ENCODE measurements at places on chromosomes 3 and 15.

- DNase-seq, result peak; percentile 58
These were observed 10.5 kb downstream of the GNAI2 start for GRCh38 chr3:50246517-50246954.

DNA sequence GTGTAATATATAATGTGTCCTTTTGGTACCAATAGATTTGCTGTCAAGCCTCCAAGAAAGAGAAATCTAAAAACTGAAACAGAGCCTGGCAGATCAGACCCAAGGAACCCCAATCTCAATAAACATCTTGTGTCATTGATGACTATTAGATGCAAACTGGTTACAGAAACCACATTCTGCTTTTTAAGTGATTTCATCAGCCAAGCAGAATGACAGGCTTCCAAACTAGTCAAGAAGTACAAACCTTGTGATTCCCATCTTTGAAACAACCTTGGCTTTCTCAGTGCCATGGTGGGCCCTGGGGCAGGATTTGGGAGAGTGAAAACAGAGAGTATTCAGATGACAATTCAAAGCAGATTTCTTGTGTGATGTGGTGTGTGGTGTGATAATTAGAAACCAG, 45.6 kb upstream of the STRIT1 start:
- DNase-seq, result no peak

GRCh38 chr3:101036213-101036618, 43.0 kb upstream of the ABI3BP start:
- no peak for DNase-seq

- no peak for DNase-seq
These were observed 10.8 kb downstream of the BHLHE40 start for GRCh38 chr3:4990069-4990468.

DNA sequence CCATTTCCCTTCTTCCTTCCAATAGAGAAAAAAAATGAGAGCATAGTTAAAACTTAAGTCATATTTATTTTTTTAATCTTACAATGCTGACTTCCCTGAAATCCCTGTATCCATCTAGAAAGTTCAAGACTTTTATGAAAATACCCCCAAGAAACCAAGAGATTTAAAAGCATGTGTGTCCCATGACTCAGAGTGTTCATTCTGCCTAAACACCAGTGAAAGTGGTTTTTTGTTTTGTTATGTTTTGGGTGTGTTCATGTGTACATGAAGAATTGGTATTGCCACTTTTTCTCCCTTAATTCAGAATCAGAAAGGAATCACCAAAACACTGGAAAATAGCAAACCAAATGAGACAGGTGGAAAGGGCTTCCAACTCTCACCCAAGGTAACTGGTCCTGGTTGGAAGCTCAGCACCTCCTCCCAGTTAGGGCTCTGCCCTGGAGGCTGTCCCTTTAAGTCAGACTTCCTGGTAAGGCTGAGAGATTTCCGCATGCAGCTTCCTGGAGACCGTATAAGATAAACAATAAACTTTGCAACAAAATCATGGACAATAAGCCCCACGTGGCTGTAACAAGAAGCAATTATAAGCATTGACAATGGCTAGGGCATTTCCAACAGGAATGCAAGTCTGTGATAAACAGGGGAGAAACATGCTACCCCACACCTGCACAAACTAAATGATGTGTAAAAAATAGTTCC, 121.9 kb upstream of the ARHGEF3 start:
- no peak for DNase-seq

- no peak for DNase-seq
These were observed 3.0 kb downstream of the DENND4A start for GRCh38 chr15:65789105-65789504.

- peak; percentile 44 for DNase-seq
These were observed 45.6 kb upstream of the SYNM start for GRCh38 chr15:99059010-99059981.

GRCh38 chr3:51585871-51586270, 47.4 kb downstream of the RAD54L2 start:
- DNase-seq, result no peak

GRCh38 chr3:43181202-43181821, 75.4 kb upstream of the POMGNT2 start:
- DNase-seq, result no peak

DNA sequence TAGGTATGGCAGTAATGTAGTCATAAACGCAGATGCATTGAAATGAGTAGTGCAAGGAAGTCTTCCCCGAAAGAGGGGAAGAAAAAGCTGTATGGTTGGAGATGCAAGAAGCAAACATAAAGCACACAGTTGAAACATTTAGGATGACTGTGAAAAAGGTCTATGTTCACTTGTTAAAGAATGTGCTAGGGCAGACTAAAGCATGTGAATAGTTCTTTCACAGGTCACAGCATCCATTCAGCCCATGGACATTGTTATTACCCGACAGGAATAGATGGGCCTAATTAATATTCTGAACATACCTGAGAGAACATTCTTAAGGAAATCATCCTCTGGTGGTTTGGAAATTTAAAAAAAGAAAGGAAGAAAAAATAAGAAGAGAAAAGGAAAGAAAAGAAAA, 595.2 kb downstream of the ZIC1 start:
- DNase-seq, result no peak

GRCh38 chr15:93126148-93126547, 37.1 kb upstream of the RGMA start:
- no peak for DNase-seq

- no peak for DNase-seq
These were observed 233.3 kb downstream of the RBMS3 start for GRCh38 chr3:29514170-29514569.

GRCh38 chr15:37109168-37109871, 9.0 kb upstream of the MEIS2 start:
- no peak for DNase-seq

DNA sequence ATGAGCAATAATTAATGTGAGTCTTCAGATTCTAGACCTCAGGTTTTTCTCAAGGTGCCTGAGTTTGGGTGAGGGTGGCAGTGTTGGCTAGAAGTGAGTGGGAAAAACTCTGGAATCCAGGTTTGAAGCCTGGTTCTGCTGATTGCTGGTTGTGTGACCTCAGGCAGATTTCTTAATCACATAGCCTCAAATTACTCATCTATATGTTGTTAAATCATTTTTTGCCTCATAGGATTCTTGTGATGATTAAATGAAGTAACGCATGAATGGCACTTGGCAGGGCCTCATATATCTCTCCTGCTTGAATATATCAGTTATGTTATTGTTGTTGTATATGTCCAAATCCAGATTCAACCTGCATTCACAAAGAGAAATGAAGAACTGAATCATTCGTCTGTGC, 60.5 kb downstream of the NR2F2 start:
- DNase-seq, result no peak

DNA sequence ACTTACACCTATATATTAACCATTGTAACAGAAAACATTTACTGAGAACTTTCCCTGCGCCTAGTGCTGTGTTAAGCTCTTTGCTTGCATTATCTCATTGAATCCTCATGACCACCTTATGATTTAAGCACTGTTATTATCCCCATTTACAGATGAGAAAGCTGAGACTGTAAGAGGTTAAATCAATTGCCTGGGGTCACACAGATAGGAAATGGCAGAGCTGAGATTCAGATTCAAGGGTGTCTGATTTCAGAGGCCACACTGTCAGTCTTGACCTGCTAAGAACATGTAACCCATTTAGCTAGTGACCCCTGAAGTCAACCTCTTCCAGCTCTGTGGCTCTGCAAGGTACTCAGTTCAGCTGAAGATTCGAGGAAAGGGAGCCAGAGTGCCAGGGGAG, 143.9 kb downstream of the TLE3 start:
- DNase-seq, result no peak

- DNase-seq, result no peak
These were observed 41.5 kb downstream of the STRIT1 start for GRCh38 chr3:155252021-155252420.

- DNase-seq, result no peak
These were observed 31.6 kb upstream of the STAG1 start for GRCh38 chr3:136783708-136784191.

- DNase-seq, result no peak
These were observed 235.9 kb downstream of the GAP43 start for GRCh38 chr3:115859002-115859807.

DNA sequence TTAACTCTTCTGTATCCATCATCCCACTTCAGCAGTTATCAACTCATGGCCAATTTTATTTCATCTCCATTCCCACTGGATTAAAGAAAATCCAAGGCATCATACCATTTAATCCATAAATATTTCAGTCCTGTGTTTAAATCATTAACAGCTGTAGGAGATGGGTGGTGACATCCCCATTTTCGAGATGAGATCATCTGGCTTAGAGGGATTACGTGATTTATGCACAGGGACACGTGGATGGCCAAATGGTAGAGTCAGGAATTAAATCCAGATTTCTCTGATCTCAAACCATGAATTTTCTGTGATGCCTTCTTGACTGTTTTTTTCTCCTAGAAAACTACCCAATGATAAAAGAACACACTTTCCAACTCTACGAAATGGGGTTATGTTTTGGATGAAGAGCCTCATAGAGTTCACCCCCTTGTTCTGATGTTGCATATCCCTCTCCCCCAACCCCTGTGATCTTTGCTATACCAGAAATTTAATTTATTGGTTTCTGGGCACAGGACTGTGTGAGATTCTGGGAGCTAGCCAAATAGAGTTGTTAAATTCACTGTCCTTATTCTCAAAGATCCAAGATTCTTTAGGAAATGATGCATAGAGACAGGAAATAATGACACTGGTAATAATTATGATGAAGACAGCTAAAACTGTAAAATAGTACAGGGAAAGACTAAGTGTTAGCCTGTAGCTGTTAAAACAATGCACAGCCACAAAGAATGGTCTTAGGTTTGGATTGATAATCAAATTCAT, 7.4 kb downstream of the ZNF589 start:
- no peak for DNase-seq

- DNase-seq, result no peak
These were observed 22.7 kb downstream of the ERICH6 start for GRCh38 chr3:150681057-150681456.

DNA sequence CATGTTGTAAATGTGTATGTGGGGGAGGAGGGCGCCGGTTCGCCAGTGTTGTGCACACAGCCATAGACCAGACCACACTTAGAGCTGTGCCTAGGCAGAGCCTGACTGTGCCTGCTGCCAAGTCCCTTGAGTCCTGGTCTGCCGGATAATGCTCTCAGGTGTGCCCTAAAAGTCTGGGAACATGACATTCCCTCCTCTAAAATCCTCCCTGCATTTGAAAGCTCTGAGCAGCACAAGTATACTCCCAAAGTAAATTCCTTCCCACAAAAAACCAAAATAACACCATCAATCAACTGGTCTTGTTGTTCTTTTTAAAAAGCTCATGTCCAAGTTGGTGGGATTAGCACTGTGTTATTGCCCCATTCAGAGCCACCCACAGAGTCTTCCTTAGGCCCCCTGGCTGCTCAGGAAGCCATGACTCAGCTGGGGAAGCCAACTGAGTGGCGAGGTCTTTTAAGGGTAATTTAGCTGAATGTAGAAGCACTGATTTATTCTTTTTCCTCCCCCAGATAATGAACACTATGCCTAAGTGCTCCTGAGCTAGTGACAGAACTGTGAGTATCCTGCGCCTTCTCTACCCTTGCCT, 147.8 kb upstream of the MCTP2 start:
- DNase-seq, result no peak

- no peak for DNase-seq
These were observed 24.4 kb downstream of the TP63 start for GRCh38 chr3:189655617-189656016.

DNA sequence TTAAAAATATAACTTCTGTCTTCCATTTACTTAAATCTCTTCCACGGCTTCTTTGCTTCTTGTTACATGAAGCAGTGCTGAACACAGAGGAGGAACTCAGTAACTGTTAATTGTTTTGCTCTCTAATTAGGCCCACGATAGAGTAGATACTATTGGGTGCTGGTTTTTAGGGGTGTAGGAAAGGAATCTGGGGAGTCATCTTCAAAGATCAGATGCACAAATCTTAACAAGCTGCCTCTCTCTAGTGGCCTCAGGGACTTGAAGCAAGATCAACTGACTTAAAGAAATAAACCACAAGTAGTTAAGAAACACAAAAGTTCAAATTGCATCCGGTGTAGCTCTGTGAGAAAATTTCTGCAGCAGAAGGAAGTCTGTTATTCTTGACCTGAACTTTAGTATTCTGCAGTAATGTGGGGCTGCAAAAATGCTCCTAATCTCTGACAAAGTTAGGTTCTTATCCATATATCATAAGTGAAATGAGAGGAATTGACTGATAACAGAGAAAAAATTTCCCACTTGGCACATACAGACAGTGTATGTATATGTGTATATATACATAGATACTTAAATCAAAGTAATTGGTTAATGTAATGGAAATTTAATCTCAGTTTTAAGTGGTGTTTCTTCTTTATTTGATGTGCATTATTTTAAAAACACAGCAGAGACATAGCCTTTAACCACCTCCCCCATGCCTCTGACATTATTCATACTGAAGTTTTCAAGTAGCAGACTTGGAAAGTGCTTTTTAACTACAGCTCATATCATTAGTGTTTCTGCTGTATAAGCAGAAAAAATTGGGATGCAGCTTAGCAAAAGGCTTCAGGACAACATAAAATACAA, 51.8 kb downstream of the CHST2 start:
- no peak for DNase-seq

- no peak for DNase-seq
These were observed 89.7 kb upstream of the COL8A1 start for GRCh38 chr3:99548674-99549073.

DNA sequence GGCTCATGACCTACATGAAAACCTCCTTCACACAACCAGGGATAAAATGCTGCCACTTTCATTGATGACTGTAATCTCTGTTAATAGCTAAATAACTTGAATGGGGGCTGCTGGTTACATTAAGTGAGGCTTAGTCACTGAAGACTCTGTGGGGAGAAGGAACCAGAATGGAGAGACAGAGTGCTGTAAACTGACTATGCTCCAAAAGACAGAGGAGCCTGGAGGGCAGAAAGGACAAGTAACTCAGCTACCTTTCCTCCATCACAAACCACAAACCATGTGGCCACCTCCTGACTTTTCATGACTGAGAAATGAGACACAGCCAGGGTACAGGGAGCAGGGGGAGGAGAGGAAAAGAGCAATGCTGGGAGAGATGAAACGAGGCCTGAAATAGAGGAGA, 97.1 kb upstream of the TRIM42 start:
- DNase-seq, result no peak

GRCh38 chr3:170499562-170500156, 81.0 kb downstream of the CLDN11 start:
- DNase-seq, result no peak

- DNase-seq, result no peak
These were observed 232.0 kb upstream of the STT3B start for GRCh38 chr3:31300456-31301443.

- no peak for DNase-seq
These were observed 7.8 kb downstream of the DUOX2 start for GRCh38 chr15:45106002-45106790.

- DNase-seq, result no peak
These were observed 48.1 kb downstream of the ADAMTS7 start for GRCh38 chr15:78762985-78763795.

DNA sequence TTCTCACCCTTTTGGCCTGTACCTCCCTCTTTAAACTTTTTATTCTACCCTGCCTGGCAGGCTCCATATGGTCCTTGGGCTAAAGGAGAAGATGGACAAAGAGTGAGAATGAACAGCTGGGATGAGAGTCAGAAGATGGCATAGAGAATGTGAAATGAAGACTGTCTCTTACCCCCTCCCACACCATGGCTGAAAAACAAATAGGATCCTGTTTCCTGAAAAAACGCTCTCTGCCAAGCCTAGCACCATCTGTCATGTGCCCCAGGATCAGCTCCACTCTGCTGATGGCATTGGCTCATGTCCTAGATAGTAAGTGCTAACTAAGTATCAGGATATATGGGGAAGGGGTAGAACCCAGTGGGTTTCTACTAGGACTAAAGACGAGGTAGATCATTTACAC, 238.6 kb downstream of the MEX3B start:
- no peak for DNase-seq

GRCh38 chr15:26875476-26875850, 8.6 kb downstream of the GABRA5 start:
- no peak for DNase-seq
